Kidney tubule cell (primary cell): ENCODE measurements at places on chromosomes 4 and X.

DNA sequence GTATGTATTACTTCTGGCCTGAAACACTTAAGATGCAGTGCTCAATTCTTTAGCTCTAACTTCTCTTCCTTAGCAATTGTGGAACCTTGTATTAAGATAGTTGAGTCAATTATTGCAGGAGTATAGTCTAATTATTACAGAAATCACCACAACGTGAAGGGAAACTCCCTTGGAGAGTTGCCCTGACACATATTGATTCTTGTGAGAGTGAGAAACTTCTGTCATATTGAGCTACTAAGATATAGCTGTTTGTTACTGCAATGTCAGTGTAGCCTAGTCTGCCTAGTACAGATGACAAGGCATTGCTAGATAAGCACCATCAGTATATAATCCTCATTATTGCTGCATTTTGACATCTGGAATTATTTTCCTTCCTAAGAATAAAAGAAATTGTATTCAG lies 82.7 kb upstream of the TEX13C start:
- DNase-seq: no peak

DNA sequence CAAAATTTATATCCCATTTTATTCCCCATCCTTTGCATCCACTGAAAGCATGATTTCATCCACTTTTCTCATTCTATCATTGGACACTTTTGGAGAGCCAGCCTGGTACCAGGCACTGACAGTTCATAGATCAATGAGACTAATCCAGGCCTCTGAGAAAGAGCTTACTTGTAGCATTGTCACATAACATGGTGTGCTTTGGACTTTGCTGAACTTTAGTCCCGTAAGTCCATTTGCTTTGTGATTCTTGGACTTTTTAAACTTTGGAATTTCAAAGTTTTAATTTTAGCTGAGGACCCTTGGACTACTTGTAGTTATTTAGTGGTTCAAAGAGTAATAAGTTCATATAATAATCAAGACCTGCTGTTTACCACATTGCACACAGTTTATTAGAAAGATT lies 11.5 kb downstream of the LIAS start:
- no peak for DNase-seq

DNA sequence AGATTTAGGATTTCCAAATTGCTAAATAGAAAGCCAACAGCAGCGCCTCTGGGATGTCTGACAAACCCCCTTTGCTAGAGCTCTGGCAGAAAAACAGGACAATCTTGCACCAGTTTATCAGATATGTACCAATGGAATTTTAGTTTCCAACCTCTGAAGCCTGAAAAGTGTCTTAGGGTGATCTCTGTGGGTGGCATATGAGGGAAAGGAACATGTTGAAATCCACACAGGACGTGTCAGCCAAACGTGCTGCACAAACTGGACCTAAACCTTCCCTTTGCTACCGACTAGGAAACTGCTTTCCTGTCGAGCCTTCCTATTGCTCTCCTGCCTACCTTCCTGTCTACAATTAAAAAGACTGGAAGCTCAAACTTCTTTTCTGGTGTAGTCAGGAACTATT lies 53.5 kb downstream of the REELD1 start:
- no peak for DNase-seq

GRCh38 chr4:24604558-24605214 lies 20.3 kb upstream of the DHX15 start:
- DNase-seq: peak; percentile 50

DNA sequence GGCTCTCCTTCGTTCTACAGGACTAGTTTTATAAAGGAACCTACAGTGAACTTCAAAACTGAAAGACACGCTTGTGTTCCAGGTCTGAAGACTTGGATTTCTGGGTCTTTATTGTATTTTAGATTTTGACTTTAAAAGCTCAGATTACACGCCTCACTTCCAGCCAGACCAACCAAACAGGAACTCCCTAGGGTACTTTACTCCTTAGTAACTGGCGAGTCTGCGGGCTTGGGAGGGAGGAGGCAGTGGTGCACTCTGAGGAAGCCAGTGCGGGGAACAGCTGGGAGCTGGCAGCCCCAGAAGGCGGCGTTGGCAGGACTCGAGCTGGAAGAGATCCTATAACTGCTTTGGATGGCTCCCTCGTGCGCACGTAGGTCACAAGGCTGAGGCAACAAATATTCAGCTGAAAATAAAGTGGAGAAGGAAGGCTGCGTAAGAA lies 391 bp upstream of the PHKA1 start:
- peak; percentile 64 for DNase-seq

DNA sequence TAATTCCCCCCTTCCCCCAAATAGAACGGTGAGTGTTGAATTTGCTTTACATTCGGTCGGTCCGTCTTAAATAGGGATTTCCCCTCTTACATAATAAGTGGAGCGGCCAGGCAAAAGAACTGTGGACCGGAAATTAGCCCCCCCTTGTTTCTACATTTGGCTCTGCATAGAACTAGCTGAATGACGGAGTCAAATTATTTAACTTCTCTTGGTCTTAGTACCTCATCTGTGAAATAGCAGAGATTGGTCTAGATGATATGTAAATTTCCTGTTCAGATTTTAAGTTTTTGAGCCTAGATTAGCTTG lies 1.3 kb downstream of the SPATA18 start:
- peak; percentile 21 for DNase-seq

DNA sequence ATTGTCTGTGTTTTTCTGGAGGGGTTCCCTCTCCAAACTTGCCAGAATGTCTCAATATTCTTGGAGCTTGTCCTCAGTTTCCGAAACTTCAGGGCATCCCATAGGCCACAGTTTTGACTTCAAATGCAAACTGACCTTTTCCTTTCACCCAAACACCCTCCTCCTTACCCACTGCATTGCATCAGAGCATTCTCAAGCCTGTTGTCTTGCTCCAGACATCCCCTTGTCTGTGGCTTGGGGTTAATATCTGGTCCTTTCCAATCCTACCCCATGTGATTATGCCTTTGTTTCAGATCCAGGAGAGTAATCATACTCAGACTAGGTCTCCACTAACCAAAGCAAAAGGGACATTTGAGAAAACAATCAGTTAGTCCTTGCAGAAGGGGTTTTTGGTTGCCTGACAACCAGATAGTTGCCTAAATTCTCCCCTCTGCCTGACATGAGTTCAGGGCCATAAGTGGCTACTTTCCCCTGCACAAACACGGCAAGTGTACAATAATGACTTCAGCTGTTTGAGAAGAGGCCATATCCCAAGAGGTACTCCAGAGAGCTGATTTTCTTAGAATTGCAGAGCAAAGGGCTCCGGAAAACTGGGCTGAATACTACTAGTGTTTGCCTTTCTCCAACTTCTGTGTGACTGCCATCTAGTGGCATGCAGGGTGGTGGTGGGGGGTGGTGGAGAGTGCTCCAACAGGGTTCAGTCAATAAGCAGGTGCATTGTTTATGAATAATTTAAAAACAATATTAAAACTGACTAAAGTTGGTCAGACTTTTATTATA lies 130.2 kb downstream of the CHRDL1 start:
- DNase-seq: peak; percentile 22

DNA sequence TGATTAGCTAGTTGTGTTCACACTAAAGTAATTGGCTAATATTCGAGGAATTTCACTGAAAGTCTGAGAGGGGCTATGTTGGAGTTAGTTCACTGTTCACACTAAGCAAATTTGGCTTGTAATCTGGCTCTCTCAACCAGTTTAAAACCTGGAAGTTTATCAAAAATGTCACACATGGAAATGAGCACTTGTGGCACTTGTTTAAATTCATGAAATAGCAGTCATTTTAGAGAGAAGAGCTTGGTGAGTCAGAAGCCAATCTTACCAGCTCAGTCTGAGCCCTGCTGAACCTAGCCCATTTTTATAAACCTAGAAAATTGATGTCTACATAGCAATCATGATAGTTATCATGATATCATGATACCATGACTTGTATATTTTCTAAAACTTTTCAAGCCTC lies 90.7 kb upstream of the JADE1 start:
- peak; percentile 15 for DNase-seq

GRCh38 chr4:186819342-186820086 lies 95.9 kb upstream of the FAT1 start:
- no peak for DNase-seq

DNA sequence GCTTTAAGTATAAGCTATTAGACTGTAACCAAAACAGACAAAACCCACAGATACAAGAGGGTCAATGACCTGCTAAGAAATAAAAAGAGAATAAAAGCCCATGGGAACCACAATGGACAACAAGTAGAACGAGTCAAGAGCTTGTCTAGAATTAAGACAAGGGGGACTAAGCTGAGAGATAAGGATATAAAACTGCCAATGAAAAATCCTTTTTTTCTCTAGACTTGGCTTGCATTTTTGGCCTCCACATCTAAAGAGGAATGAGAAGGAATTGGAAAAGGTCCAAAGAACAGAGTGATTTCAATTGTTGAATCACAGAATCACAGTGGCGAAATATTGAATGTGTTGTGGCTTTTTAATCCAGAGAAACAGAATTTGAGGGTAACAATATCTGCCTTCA lies 135.7 kb downstream of the QDPR start:
- no peak for DNase-seq

DNA sequence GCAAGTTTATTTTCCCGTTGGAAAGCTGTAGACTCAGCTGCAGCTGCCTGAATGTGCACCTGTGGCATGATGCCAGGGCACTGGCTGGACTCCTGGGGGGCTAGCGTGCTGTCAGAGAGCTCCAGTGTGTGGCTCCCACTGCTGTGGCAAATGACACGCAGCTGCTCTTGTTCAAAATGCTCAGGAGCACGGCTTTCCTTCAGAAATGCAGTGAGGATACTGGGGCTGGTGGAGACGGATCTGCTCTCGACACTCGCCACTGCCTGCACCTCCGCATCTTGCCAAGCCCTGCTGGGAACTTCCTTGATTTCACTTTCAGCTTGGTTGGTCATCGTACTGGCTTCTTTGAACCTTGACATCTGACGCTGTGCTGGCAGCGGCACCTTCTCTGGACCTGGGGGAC lies 58.7 kb downstream of the GPRIN3 start:
- peak; percentile 6 for DNase-seq

GRCh38 chr4:181225616-181226261 lies 1017.5 kb upstream of the TENM3 start:
- DNase-seq: no peak

- no peak for DNase-seq
These were observed 22.3 kb downstream of the SLC34A2 start for GRCh38 chr4:25677943-25678342.

DNA sequence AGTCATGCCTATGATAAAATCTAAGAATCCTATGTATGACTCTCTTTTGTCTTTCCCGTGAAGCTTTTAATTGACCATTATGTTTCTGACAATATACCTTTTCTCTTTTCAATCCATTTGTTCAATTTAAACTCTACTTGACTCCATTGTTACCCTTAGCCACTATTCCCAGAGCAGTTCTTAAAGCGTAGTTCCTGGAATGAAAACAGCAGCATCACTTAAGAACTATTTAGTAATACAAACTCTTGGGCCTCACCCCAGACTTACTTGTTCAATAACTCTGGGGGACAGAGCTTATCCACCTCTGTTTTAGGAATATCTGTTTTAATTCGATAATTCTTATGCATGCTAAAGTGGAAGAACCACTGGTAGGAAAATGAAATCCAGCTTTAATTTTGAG lies 358.4 kb downstream of the PRR32 start:
- no peak for DNase-seq

GRCh38 chr4:107155366-107155765 lies 119.3 kb upstream of the DKK2 start:
- DNase-seq: no peak

DNA sequence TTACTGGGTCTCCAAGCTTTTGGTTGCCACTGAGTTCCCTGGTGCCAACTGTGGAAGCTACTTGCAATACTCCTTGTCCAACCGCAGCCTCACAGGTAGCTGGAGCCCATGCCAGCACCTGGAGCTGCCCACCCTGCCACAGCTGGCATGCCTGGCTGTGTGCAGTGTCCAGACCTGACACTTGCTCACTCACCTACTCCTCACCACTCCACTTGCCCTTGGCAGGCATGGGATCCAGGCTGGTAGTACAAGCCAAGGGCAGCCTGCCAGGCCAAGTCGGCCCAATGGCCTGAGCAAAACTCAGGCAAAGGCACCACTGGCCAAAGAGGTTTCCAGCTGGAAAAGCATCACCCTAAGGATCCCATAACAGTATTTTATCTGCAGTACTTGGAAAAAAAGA lies 246.3 kb downstream of the PDGFC start:
- DNase-seq: no peak

GRCh38 chr4:147855571-147856009 lies 123.7 kb downstream of the ARHGAP10 start:
- DNase-seq: no peak

DNA sequence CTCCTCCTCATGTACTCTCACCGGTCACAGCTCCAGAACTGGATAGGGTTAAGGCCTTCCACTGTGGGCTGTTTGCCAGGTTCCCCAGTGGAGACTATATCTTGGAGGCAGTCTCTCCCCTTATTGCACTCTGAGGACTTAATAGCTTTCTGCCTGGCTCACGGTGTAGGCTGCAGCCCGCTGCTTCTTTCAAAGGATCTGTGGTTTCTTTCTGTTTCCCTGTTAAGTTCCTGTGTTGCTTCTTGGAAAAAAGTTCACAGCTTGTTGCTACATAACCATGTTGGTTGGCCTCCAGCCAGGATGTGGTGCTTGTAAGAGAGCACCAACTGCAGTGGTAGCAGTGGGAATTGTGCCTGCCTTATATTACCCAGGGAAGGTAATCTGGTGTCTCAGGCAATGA lies 24.9 kb upstream of the ZDHHC15 start:
- DNase-seq: peak; percentile 12
